ENCODE measurements at places on chromosomes 3 and 15. TPM values are rescaled to one million over a fixed set of nuclear protein-coding genes. Genes with fewer than 3 reads are reported as not detected.

DNA sequence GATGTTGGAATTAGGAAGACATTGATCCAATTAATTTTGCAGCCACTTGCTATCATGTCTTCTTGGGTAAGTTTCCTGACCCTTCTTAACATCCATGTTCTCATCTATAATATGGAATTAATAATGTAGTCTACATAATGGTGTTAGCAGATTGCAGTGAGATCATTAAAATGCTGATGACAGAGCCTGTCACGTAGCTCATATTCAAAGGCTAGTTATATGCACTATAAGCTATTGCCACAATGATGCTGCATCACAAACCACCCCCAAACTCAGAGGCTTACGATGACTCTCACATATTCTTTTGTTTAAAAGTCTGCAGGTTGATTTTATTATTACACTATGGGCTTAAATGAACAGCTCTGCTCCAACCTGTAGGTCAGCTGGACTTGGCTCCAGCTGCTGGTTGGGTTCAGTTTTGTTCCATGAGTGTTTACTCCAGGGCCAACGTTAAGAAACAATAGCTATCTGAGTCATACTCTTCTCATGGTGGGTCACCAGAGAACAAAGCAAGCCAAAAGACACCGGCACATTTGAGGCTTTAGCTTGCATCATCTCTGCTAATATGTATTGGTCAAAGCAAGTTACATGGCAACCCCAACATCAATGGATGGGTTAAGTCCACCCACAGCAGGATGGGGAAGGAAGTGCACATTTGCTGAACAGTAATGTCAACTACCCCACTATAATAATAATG, 250.0 kb upstream of the SLCO3A1 start:
- no peak for DNase-seq

KBTBD12 gene
- total RNA-seq: not detected

GRCh38 chr15:75161106-75161916, 40.4 kb upstream of the C15orf39 start:
- no peak for DNase-seq

- no peak for DNase-seq
Measured at GRCh38 chr3:139328356-139328755, 15.5 kb upstream of the MRPS22 start.

GRCh38 chr3:126599101-126599500, 40.4 kb upstream of the C3orf22 start:
- DNase-seq: no peak

GRCh38 chr15:79635897-79636561, 203.9 kb downstream of the MINAR1 start:
- no peak for DNase-seq

GRCh38 chr3:132997404-132998185, 40.6 kb upstream of the TMEM108 start:
- DNase-seq: no peak

DNA sequence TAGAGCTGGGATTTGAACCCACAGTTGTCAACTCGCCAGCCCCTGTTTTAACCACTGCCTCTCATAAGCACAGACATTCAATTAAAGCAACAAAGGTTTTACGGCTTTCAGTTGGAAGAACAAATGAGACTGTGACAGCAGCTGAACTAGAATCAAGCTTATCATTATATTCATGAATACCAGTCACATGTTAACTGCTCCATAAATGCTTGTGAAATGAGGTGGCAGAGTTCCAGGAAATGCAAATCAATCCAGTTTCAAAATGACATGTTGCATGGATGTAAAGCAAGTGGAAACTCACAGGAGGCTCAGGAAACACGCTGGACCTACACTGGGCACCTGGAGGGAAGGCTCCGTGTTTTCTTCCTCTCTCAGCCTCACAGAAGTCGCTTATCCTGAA, 3.9 kb downstream of the GP5 start:
- DNase-seq: no peak

GRCh38 chr3:95151590-95151989, 1088.7 kb downstream of the NSUN3 start:
- DNase-seq: no peak

GRCh38 chr3:136657526-136657925, 94.7 kb downstream of the STAG1 start:
- DNase-seq: no peak

- no peak for DNase-seq
Measured at GRCh38 chr3:3853544-3853943, 54.3 kb downstream of the LRRN1 start.

GRCh38 chr3:123078101-123078500, 11.3 kb downstream of the PDIA5 start:
- DNase-seq: no peak

DNA sequence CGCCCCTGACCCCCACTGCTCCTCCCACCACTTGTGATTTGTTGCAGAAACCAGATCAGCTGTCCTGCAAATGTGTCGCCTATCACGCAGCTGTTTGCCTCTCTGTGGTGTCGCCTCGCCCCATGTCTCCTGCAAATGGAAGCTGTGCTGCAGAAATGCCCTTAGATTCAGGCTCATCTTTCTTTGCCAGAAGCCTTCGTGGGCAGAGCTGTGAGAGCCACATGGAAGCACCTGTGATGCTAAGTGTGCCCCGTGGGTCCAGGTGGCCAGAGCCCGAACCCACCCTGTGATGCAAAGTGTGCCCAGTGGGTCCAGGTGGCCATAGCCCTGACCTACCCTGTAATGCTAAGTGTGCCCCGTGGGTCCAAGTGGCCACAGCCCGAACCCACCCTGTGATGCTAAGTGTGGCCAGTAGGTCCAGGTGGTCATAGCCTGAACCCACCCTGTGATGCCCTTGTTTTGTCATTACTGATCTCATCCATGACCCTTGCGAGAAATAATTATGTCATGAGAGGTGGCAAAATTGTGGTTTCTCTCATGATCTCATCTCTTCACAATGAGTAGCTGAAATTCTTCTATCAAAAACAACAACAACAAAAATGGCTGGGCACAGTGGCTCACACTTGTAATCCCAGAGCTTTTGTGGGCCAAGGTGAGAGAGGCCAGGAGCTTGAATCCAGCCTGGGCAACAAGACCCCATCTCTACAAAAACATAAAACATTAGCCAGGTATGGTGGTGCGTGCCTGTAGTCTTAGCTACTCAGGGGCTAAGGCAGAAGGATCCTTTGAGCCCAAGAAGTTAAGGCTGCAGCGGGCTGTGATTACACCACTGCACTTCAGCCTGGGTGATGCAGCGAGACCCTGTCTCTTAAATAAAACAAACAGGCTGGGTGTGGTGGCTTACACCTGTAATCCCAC, 187.4 kb downstream of the GOLGA6L6 start:
- peak; percentile 53 for DNase-seq

GRCh38 chr15:63232943-63233342, 43.5 kb downstream of the RAB8B start:
- DNase-seq: no peak

GRCh38 chr3:159897331-159898075, 91.1 kb upstream of the IL12A start:
- DNase-seq: peak; percentile 44

- DNase-seq: peak; percentile 21
Measured at GRCh38 chr3:23199649-23200048, 3.5 kb upstream of the UBE2E2 start.

GRCh38 chr3:5811016-5811415, 623.5 kb downstream of the EDEM1 start:
- DNase-seq: no peak

STRIT1 gene
- not detected for total RNA-seq

DNA sequence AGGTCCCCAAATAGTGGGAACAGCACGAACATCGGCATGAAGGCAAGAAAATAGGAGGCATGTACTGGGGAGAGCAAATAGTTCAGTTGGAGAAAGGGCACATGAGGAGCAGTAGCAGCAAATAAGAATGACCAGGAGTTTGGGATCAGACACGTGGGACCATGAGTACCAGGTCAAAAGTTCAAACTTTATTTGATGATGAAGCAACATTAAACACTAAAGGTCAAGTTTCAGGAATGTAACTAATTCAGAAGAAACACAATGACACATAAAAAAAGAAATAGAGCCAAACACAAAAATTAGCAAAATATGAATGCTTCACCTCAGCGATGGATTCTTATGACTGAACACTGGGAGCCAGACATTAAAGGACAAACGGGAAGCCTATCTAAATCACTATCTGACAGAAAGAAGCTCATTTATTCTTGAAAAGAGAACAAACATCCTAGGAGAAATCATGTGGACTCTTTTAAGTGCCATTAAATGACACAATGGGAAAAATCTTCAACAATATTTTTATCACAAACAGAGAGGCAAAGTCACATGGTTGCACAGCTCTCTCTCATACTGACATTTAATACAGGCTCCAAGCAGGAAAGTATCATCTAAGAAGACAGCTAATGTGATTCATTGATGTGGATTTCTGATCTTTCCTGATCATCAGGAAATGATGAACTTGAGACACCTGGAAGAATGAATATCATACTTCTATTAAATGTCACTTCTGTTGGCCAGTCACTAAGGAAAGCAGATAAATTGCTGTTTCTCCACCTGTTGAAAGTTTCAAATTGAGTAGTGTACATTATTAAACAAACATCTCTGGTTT, 216.9 kb upstream of the THBS1 start:
- DNase-seq: no peak

DNA sequence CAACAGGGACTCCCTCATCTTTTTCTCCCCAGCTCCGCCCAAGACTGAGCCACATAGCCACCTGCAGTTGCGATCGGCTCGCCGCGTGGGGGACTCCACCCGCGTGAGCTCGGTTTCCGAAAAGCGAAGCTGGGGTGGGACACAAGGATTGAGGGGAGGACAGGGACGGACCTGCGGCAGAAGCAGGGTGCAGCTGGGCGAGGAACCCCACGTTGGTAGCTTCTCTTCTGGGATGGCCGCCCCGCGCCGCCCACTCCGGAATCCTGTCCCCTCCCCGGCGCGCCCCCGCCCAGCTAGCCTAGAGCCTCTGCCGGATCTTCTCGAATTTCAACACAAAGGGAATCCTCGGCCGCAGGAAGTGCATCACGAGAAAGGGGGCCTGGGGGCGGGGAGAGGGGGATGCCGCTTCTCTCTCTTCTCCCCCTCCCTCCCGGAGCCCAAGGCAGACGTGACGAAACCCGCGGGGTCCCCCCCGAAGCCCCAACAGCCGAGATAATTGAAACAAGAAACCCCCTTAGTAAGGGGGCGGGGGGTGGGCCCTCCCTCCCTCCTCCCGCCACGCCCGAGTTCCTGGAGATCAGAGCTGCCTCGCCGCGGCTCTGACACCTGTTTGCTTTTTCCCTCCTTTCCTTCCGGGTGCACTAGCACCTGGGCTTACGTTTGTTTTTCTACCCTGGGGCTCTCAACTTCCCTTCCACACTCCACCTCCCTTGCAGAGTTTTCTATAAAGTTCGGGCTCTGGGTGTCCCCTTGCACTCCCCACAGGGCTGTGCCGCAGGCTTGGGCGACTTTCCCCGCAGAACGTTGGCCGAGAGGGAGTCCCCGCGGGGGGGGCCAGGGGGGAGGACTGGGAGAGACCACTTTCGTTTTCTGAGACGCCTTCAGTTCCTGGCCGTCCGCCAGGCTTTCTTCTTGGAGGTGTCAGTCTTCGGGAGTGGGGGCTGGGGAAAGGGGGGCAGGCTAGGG, 1.3 kb upstream of the KCNH8 start:
- DNase-seq: peak; percentile 73

DNA sequence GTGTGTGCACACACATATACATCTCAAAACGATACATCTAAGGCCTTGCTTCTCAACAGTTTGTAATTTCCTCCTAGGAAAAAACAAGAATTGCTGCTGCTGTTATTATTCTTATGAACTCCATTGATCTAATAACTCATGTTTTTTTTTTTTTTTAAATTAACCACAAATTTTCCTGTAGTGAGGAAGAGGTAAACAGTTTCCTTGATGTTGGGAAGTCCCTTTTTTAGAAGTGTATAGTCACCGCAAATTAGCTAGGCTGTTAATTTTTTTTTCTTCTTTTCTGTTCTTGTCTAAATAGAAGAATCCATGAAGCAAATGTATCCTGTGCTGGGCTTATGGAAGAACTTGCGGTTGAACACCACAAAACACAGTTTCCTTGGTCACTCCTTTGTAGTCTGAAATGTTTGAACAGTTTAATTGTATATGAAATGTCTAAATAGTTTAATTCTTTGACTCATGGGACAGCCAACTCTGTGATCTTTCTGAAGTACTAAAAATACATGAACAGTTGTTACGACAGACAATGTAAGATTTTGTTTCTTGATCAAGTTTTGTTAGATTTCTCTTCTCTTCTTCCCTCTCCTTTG, 64.5 kb downstream of the MITF start:
- no peak for DNase-seq

GRCh38 chr3:197687570-197687969, 49.1 kb downstream of the RUBCN start:
- DNase-seq: no peak

DNA sequence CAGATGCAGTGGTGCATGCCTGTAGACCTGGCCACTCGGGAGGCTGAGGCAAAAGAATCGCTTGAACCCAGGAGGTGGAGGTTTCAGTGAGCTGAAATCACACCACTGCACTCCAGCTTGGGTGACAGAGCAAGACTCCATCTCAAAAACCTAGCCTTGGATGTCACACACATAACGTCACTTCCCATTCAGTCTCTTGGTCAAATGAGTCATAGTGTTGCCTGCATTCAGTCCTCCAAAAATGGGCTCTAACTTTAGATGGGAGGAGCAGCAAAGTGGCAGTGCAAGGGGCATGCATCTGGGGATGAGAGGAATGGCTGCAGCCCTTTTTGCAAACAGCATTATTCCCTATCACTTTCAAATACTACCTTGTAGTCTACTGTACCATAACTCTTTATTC, 62.9 kb upstream of the AGBL1 start:
- DNase-seq: no peak

GRCh38 chr3:151037746-151038477, 47.6 kb upstream of the MED12L start:
- DNase-seq: peak; percentile 93

ONECUT1 gene
- total RNA-seq: not detected
